ENCODE measurements at places on chromosomes 11 and 22. TPM values are rescaled to one million over a fixed set of nuclear protein-coding genes. Genes with fewer than 3 reads are reported as not detected.

DNA sequence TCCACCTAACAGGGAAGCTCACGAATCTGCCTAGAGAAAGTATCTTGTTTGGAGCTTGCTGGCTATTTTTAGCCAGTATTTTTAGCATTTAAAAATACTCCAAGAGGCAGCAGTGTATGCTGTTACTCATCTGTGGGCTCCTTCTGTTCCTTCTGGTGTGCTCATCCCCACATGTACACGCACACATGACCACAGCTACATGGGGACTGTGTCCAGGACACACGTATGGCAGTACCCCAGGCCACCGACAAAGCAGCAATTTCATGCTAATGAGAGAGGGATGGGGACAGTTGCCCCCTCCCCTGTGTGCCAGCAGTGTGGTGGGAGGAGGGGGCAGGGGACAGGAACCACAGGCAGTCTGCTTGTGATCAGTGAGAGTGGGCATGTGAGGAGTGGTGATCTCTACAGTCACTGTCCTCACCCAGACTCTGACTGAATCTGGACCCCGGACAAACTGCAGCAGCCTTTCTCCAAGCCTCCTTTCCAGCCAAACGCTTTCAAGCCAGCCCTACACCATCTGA is 16.4 kb downstream of the USP2 start:
- no peak for DNase-seq

The ANKK1 gene
- total RNA-seq = not detected

DNA sequence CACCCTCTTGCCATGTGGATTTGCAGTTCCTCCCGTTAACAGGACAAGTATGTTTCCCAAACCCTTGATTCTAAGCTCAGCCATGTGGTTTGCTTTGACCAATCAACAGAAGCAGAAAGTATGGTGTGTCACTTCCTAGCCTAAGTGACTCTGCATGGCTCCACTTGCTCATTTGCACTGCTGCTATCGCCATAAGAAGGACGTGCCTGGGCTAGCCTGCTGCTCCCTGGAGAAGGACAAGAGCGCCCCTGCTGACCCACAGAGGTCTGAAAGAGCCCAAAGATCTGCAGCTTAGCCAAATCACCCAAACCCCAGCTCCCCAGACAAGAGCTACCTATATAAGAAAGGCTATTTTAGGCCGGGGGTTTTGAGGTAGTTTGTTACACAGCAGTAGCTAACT is 18.0 kb downstream of the TBRG1 start:
- DNase-seq = no peak

DNA sequence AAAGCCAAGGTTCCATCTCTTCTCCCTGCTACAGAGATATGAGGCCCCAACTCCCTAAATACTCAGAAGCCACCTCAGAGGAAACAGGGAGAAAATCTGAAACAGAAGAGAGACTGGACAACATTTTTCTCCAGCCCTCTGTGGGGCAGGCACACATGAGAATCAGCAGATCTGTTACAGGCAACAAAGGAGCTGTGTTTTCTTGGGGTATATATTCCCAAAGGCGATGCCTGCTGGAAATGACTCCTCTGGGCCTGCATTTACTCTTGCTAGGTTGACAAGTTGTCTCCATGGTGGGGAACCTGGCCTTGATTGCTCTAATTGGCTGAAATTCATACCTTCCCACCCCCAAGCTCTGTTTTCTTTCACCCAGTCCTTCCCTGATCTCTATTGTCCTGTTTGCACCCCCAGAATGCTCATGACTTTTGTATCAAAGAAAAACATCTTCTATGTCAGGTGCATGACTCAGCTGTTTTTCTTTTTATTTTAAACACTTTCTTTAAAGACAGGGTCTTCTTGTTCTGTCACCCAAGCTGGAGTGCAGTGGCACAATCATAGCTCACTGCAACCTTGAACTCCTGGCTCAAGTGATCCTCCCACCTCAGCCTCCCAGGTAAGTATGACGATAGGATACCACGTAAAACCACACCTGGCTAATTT is 23.5 kb upstream of the P2RY6 start:
- DNase-seq = no peak

DNA sequence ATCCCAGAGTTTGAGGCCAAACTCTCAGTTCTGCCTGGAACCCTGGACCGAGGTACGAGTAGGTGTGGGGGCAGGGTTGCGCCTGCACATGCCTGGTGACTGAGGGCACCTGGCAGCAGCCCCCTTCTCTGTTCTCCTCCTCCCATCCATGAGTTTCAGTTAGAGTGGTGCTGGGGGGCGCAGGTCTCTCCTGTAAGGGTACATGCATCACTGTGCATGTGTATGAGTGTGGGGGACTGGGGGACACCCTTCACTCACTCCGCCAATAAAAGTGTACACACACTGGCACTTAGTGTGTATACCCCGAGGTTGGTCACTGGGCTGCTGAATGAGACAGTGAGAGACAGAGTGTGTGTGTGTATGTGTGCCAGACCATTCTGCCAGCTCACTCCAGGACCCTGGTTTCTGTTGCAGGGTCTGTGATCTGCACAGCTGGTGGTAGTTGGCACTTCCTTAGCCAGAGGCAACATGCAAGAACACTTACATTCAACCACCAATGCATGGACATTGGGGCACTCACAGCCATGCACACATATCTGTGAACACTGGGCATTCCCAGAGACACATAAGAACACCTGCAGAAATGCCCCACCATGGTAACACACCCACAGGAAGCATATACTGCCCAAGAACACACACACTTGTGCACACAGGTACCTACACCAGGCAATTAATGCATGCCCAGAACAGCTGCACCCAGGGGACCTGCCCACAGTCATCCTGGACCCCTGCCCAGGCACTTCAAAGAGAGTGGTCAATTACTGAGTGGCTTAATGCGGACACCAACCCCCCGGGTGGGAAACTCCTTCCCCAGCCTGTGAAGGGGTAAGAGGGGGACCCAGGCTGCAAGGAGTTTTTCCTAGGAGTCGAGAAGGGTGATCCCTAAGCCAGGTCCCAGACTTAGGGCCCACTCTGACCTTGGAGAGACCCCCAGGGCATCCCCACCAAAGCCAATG is 1.2 kb upstream of the NRXN2 start:
- DNase-seq = no peak

DNA sequence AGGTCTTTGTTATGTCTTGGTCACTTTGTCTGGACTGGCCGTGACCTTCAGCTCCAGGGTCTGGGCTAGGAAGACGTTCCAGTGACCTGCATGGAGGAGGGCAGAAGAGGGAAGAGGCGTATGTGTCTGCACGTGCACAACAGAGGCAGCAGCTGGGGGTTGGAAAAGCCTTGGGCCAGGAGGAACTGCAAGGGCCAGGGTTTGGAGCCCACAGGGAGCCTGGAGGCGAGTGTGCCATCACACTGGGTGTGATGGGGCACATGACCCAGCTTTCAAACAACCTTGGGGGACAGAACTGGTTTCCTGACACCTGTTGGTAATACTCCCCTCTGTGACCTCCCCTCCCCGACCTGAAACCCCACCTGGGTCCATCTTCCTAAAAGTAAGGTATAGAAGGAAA is 34.7 kb downstream of the CHRDL2 start:
- DNase-seq = peak; percentile 68

Measured in right cardiac atrium (tissue), 5 donors.